ENCODE measurements at places on chromosomes 7 and 10.

GRCh38 chr10:118764195-118764594 is 9.4 kb upstream of the CACUL1 start:
- no peak for DNase-seq

DNA sequence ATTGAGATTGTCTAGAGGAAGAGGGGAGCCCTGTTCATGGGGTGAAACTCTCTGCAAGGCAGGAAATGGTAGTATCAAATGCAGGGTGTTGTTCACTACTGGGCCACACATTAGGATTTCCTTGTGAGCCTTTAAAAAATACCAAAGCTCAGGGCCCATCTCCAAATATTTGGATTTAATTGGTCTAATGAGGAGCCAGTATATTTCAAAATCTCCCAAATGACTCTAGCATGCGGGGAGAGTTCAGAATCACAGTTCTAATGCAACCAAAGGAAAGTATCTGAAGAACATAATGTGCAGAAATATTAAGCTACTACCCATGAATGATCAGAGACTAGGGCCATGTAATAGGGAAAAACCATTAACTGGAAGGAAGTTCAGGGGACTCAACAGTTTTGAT is 27.3 kb downstream of the JCAD start:
- no peak for DNase-seq

GRCh38 chr7:80197627-80198026 is 63.0 kb downstream of the GNAI1 start:
- DNase-seq = no peak

DNA sequence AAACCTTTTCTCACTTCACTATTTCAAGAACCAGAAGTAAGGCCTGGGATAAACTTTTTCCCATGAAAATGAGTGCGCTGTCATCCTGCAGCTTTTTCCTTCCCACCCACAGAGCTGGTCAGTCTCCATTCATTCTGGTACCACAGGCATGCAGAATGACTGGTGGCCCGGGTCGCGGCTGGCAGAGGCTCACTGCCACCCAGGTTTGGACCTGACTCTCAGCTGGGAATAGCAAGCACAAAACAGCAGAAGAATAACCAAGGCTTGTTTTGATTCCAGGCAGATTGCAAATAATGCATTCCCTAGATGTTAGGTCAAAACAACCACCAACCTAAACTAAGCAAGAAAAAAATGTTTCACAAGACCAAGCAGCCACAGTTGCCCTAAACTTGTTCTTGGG is 190.5 kb upstream of the NRP1 start:
- no peak for DNase-seq

GRCh38 chr7:122528879-122529481 is 169.9 kb downstream of the RNF133 start:
- peak; percentile 84 for DNase-seq

DNA sequence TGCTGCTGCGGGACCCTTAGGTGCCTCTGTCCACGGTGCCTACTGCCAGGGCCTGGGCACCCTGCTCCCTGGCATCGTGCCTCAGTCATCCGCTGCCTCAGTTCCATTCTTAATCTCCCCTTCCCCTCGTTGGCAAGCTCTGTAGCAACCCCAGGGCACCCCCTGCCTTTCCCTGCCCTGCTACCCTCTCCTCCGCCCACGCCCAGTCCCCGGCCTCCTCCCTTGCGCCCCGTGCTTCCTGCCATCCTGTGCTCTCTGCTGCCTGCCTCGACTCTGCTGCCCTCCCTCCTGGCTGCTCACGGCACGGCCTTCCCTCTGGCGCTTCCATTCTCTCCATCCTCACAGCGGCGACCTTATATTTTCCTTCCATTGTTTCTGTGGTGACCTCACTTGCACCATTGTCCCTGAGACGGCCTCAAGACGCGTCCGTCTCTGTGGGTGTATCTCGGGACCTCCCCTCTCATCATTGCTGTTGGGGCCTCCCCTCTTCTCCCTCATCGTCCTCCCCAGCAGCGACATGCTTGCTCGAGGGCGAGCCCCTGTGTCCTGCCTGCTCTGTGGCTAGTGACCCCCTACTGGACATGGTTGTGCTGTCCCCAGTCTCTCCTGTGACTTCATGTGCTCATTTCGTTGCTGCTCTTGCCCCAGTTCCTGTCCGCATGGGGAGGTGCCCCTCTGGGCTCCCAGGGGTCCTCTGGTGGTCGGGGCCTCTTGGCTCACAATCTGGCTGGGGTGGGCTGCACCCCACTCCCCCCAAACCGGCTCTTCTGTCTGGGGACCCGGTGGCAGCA is 35.3 kb downstream of the AGAP3 start:
- DNase-seq = no peak

DNA sequence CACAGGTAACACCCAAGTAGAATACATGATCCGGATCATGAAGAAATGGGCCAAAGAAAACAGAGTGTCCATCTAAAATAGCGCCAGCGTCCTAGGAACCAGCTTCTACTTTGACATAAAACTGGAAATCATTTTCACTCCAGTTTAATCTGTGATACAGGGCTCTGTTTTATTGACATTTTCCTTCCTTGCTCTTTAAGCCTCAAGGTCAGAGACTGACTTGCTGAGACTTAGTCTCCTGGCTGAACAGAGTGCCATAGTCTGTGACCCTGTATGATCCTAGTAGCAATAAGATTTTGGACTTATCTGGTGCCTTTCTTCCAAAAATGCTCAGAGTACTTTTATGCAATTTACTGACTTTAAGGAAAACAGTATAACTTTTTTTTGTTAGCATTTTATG is 41.7 kb upstream of the UBN2 start:
- no peak for DNase-seq

DNA sequence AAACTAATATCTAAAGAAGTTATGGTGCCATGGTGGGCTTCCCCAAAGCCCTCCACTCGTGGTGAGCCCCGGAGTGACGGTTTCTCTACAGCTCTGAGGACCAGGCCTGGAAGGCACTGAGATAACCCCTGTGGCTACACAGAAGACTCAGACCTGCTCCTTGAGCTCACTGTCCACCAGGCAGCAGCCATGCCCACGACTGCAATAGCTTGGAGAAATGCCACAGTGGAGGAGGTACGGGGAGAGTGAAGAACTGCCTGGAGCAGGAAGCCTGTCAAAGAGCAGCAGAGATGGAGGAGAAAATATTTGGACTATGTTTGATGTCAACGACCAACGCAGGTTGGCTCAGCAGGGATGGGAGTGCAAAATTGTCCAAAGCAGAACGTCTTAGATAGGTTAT is 300.1 kb upstream of the NPSR1 start:
- no peak for DNase-seq

Measured in SK-N-MC (cell line).